ENCODE measurements at places on chromosomes 6 and 20. TPM values are rescaled to one million over a fixed set of nuclear protein-coding genes. Genes with fewer than 3 reads are reported as not detected.

DNA sequence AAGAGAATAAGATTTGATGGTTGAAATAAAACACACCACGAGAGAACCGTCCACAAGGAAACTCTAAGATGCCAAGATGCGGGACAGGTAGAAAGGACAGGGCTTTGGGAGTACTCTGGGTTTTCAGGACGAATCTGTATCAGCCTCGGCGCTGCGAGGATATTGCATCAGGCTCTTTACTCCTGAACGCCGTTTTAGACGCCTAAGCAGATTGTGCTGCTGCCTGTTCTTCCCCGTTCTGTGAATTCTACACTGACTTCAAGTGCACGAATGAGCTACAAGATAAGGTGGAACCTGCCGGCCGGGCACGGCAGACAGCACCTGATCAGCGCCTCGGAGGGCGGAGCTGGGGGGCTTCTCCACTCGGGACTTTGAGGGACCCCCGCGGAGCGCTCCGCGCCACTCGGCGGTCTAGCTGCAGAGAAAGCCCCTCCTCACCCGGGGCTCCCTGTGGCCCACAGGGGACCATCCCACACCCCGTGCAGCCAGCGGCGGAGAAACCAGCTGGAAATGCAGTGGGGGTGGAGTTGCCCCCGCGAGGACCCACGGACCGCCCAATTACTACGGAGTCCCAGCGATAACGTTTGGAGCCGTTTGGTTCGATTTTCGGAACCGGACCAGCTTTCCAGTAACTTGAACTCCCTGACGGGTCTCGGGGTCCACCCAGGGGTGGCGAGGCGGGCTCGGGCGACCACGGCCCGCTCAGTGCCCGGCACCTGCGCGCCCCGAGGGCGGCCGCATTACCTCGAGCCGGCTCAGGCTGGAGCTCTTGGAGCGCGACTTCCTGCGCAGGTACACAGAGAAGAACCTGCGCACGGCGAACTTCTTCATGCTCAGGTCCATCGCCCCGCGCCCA, 646 bp downstream of the RPS6KA2 start:
- no peaks in the 10 kb centered on the region for H3K36me3 ChIP-seq
- H3K4me1 ChIP-seq = peaks cover 42% of the 10 kb centered on the region
- H3K27me3 ChIP-seq = no peaks in the 10 kb centered on the region
- DNase-seq = peak; percentile 77

DNA sequence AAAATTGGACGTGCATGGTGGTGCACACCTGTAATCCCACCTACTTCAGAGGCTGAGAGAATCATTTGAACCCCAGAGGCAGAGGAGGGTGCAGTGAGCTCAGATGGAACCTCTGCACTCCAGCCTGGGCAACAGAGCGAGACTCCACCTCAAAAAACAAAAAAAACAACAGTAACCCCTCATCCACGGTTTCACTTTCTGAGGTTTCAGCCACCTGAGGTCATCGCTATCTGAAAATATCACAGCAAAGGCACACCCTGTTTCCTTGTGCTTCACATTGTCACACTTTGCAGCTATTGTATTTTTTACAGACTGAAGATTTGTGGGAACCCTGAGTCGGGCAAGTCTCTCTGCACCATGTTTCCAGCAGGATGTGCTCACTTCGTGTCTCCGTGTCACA, 54.1 kb upstream of the FOXQ1 start:
- H3K4me1 ChIP-seq = no peaks in the 10 kb centered on the region
- no peaks in the 10 kb centered on the region for H3K27me3 ChIP-seq
- no peaks in the 10 kb centered on the region for H3K36me3 ChIP-seq
- no peak overlapping the region for H3K4me3 ChIP-seq
- H3K27ac ChIP-seq = no peak overlapping the region

DNA sequence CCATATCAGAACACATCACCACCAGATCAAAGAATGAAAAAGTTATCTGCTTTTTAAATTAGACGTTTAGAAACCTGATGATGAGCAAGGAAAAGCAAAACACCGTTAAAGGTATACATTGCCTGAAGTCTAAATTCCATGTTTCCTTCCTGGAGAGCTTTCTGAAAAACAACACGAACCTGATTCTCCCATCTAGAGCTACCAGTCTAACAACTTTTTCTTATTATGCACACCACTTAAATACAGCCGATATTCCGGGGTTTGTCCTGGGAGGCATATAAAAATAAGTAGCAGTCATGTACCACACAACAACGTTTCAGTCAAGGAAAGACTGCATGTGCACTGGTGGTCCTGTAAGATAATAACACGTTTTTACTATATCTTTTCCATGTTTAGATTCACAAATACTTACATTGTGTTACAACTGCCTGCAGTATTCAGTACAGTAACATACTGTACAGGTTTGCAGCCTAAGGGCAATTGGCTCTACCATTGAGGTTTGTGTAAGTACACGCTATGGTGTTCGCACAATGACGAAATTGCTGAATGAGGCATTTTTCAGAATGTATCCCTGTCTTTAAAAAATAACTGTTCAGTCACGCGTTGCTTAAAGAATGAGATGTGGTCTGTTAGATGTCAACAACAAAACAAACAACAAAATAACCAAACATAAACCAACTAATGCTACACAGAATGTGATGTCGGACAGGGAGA, 19.1 kb upstream of the LYRM2 start:
- H3K27me3 ChIP-seq = no peaks in the 10 kb centered on the region
- no peak for DNase-seq
- no peak overlapping the region for H3K27ac ChIP-seq
- no peaks in the 10 kb centered on the region for H3K4me1 ChIP-seq

- no peaks in the 10 kb centered on the region for H3K36me3 ChIP-seq
- H3K27ac ChIP-seq = no peak overlapping the region
Measured at GRCh38 chr6:21157186-21157929, 436.2 kb upstream of the SOX4 start.

- H3K4me1 ChIP-seq = no peaks in the 10 kb centered on the region
- DNase-seq = peak; percentile 63
- H3K4me3 ChIP-seq = no peak overlapping the region
Measured at GRCh38 chr20:21615617-21616080, 89.8 kb upstream of the PAX1 start.

LAMP5 gene
- total RNA-seq = 0.49 TPM

ABT1 gene
- total RNA-seq = 14.4 TPM
